Occipital lobe (tissue), 3 donors: ENCODE measurements at places on chromosomes 3 and 15.

- DNase-seq = no peak
Measured at GRCh38 chr15:80744415-80744814, 34.8 kb upstream of the CEMIP start.

- no peak for DNase-seq
Measured at GRCh38 chr3:64358853-64359252, 133.6 kb upstream of the PRICKLE2 start.

DNA sequence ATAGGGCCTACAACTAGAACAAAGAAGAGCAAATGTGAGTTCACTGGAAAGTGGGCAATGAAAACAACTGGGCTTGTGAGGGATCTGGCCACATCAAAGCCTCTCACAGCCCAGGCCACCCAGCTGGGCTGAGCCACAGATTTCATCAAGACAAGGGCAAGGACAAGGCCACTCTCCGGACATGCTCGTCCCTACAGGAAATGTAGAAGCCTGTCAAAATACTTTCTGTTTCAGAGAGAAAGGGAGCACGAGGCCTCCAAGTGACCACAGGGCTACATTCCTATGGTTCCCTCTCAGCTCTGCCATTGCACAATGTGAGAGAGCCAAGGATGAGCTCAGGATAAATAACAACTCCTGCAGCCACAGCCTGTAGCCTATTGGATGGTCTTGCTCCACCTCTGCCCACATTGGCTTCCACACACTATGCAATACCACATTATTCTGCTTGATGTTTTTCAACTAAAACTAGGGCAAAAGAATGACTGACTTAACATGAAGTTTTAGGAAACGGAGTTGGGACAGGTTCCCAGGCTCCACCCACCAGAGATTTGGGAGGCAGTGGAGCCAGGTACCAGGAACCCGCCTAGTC, 12.1 kb downstream of the TBC1D2B start:
- no peak for DNase-seq

- no peak for DNase-seq
Measured at GRCh38 chr3:165336786-165337185, 140.6 kb upstream of the SLITRK3 start.

DNA sequence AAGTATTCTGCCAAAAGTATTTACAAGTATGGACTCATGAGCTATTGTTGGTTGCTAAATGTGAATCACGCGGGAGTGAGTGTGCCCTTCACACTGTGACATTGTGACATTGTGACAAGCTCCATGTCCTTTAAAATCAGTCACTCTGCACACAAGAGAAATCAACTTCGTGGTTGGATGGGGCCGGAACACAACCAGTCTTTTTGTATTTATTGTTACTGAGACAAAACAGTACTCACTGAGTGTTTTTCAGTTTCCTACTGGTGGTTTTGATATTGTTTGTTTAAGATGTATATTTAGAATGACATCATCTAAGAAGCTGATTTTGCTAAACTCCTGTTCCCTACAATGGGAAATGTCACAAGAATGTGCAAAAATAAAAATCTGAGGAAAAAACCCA, 30.3 kb downstream of the SYNM start:
- DNase-seq = no peak

GRCh38 chr15:39414201-39414600, 166.7 kb upstream of the THBS1 start:
- no peak for DNase-seq

GRCh38 chr15:35912196-35912595, 366.2 kb upstream of the DPH6 start:
- no peak for DNase-seq

GRCh38 chr15:77097921-77098320, 27.0 kb upstream of the TSPAN3 start:
- no peak for DNase-seq
